Hepatic stellate cell (primary cell): ENCODE measurements at places on chromosomes 3 and 15.
A peak's percentile ranks its signal among the peaks of the same experiment; 100 is the strongest.

DNA sequence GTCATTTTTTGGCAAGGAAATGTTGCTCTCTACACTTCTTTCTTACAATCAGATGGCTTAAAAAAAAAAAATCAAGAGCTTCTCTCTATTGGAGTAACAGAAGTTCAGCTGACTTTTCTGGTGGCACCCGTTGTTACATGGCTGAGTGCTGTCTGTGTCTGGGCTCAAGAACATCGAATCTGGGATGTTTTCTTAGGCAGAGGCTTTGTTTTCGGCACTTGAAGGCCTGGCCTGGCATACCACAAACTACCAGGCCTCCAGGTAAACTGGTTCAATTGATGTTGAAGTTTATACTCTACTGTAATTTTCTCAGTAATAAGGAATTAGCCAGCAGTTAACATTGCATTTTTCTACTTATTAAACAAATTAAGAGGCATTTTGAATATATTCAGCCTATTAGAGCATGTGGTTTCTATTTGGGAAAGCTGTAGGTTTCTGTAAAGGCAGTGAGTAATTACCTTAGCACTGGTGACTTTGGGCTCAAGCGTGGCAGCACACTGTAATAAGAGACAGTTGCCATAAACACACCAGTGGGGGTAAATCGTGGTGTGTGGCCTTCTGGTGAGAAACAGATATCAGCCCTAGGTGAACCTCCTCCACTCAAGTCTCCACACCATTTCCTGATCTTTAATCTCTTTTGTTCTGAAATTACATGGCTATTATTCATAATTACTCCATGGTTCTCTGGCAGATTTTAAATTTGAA lies 544.7 kb downstream of the MECOM start:
- no peak for DNase-seq

- DNase-seq = peak; percentile 60
Observed at GRCh38 chr3:172707967-172708366, 2.9 kb downstream of the NCEH1 start.

DNA sequence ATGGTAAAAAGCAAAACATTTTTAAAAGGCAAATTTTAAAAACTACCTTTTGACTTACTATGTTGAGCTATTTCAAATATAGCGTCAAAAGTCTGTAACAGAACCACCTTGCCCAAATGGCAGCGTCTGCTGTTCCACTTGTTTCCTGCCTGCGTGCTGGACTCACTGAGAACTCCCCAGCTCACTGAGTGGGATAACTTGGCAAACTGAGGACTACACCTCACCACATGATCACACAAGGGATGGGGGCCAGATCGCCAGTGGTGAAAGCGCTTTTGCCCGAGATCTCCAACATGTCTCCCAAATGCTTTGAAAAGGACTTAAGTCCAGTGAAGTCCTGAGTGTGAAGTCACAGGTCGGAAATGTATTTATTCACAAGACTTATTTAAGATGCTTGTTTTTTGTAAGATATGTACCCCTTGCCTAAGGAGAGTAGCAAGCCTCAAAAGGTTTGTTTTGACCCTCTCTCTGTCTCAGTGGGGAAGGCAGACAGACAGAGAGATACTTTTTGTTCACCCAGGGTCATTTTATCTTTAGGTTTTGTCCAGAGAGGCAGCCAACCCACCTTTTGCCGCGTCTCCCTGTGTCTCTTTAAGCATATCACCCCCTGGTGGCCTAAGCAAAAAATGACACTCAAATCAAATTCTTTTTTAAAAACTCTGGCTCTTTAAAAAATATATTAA lies 192.6 kb downstream of the PDZRN3 start:
- peak; percentile 38 for DNase-seq

- peak; percentile 84 for DNase-seq
Observed at GRCh38 chr3:14467814-14468620, 65.6 kb downstream of the SLC6A6 start.

DNA sequence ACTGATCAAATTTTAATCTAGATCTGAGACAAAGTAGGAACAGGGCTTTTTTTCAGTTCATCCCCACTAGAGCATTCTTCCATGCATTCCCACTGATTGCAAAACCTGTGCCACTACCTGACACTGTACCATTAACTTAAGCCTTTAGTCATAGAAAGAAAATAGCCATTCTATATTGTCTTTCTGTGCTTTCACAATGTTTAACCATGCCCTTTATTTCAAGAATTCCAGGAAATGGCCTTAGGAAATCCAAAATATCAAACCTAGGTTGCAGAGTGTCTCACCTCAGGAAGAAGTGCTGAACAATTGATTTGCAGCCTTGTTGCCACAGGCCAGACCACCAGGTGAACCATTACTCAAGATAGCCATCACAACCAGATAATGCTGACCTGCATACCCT lies 56.2 kb upstream of the TGFBR2 start:
- no peak for DNase-seq

DNA sequence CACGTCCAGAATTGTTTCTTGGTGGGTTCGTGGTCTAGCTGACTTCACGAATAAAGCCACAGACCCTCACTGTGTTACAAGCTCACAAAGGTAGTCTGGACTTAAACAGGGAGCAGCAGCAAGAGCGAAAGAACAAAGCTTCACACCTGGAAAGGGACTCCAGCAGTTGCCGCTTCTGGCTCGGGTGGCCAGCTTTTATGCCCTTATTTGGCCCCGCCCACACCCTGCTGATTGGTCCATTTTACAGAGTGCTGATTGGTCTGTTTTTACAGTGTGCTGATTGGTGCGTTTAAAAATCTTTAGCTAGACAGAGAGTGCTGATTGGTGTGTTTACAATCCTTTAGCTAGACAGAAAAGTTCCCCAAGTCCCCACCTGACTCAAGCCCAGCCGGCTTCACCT lies 194.2 kb upstream of the NDN start:
- DNase-seq = no peak

DNA sequence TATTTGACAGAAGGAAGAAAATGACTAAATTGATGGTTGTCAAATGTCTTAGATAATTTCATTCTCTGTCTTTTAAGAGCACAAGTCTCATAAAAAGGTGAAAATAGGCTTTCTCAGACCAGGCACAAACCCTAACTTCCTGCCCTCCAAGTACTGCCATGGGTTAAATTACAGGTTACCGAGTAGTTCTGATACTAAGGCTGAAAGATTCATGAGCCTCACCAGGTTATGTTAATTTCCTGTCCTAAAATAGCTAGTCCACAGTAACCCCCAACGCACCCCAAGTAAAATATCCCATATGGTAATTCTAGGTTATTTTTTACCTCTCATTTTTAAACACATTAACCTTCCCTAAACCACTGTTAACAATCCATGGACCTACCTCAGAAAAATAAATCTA lies 42.0 kb downstream of the GSK3B start:
- DNase-seq = no peak

DNA sequence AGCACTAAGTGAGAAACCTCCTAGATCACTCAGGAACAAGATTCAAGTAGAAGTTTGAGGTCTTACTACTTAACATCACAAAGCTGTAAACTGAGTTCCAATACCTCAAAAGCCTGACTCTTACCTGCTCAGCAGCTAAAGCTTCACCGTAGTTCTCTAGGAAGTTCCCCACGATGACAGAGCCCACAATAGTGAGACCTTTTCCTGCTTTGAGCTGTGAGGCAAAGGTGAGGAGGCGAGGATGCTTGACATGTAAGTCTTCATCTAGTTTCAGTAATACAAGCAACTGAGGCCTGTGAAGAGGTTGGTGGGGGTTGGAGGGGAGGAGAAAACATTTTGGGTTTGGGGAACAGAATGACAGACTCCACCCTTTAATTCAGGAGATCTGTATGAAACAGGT lies 15.7 kb downstream of the EMC4 start:
- no peak for DNase-seq

- DNase-seq = no peak
Observed at GRCh38 chr3:103446953-103447629, 1012.3 kb downstream of the ZPLD1 start.

GRCh38 chr3:61568127-61568526 lies 6.8 kb downstream of the PTPRG start:
- no peak for DNase-seq

DNA sequence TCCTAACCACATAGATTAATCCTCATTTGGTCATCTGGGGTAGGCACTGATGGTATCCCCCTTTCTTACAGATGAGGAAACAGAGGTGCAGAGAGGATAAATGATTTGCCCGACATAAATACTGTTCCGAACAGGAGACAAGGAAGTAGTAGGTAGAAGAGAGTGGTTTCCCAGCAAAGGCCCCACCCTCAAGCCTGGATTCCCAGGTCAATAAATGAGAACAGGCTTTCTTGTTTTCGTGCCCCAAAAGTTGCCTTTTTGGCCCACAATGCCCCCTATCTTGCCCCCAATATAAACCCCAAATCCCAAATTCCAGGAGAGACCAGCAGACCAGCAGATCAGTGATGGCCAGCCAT lies 125.5 kb upstream of the PRR20G start:
- no peak for DNase-seq

DNA sequence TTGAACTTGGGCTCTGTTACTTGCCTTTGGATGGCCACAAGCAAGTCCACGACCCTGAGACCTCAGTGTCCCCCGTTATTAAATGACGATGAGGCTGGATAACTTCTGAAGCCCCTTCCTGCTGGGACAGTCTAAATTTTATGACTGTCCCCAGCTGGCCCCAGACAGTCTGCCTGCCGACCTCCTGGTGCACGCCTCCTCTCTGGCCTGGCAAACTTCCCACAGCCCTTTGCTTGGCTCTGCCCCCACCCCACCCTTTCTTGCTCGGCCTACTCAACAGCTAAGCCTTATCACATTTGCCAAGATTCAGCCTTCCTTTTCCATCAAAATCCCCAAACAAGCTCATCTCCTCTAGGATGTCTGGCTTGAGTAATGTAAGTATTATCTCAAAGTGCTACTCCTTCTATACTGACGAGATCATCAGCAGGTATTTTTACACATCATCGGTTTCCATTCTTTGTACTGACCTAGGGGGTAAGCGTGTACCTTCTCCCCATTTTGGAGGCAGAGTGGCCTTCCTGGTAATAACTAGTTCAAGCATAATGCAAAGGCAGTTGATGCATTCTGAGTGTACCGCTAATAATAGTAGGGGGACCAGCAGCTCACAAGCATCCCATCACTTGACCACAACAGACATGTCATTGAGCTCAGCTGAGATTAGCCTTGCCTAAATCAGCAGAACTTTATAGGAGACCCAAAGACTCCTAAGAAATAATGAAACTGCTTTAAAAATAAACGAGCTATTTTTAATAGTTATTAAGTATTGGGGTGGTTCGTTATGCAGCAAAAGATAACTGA lies 120.8 kb upstream of the HACD2 start:
- DNase-seq = no peak

GRCh38 chr15:98899272-98900021 lies 108.1 kb downstream of the PGPEP1L start:
- no peak for DNase-seq

GRCh38 chr15:66650433-66650832 lies 51.6 kb upstream of the SMAD6 start:
- DNase-seq = peak; percentile 43

GRCh38 chr3:42721690-42722089 lies 19.1 kb upstream of the HHATL start:
- no peak for DNase-seq

GRCh38 chr3:179716811-179717210 lies 64.0 kb downstream of the USP13 start:
- peak; percentile 77 for DNase-seq

GRCh38 chr3:118213892-118214291 lies 820.8 kb downstream of the IGSF11 start:
- DNase-seq = no peak

GRCh38 chr3:141898908-141899307 lies 22.5 kb downstream of the ATP1B3 start:
- DNase-seq = no peak

- no peak for DNase-seq
Observed at GRCh38 chr3:47002171-47003055, 22.9 kb downstream of the NBEAL2 start.

- peak; percentile 66 for DNase-seq
Observed at GRCh38 chr15:90388462-90389380, 679 bp downstream of the IQGAP1 start.

DNA sequence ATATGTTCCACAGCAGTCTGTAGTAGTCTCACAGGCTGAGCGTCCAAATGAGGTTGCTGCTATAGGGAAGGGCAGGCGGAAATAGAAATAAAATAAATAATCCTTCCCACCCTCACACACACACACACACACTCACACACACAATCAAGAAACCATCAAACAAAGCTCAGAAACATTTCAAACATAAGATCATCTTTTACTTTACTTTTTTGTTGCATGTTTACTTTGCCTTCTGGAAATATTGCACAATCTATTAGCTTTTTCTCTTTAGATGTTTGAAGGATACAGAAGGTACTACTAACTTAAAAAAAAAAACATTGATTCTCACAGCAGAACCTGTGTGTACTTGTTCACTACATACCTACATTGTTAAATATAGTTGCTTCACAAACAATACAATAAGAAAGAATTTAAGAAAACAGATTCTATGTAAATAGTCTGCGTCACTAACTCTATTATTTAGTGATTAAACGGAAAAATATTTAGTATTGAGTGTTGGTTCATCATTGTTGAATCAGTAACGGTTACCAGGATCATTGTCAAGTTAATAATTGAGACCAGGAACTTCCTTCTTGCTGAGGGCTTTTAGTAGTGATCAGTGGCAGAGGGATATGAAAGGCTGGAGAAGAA lies 20.5 kb downstream of the ALCAM start:
- DNase-seq = no peak

DNA sequence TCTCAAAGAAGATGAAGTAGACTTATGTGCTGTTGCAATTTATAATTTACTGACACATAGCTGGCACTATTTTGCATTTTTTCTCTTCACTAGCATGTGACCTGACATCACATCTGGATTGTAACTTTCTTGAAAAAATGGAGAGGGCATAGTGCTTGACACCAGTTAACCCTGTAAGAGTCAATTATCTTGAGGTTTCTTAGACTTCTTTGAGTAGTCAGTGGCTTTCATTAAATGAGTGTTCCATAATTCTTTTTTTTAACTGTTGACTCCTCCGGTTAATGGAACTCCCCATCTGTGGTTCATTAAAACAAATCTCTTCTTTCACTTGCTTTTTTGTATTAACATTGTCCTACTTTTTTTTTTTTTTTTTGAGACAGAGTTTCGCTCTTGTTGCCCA lies 16.9 kb upstream of the PRKCI start:
- DNase-seq = no peak

DNA sequence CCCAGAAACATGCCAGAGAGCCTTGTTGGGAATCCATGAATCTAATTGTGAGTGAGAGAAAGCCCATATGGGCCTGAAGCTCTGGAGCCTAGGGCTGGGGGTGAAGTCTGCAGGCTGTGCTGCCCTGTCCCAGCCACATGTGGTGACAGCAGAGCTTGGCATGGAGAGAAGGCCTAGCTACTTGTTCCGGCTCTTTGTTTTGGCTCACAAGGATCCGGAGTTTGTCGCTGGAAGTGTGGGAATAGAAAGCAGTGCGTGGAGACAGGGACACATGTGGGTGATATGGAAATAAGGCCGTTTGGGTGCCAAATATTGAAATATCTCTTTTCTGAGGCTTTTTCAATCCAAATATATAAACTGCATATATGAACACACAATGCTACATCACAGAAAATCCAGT lies 78.2 kb downstream of the CLSTN2 start:
- no peak for DNase-seq

GRCh38 chr3:168249550-168250414 lies 154.1 kb upstream of the GOLIM4 start:
- peak; percentile 58 for DNase-seq

GRCh38 chr3:41961751-41962679 lies at the start of gene ULK4:
Gene ULK4, minus strand, starts transcription at chr3:41962103. Its CDS starts 7,344 bp downstream, at chr3:41954759.
- DNase-seq = peak; percentile 92
